Left colon (tissue), 2 donors: ENCODE measurements at places on chromosomes 2 and 18. TPM values are rescaled to one million over a fixed set of nuclear protein-coding genes. Genes with fewer than 3 reads are reported as not detected.

CCL20 gene
- total RNA-seq, result 13.6 TPM

DNA sequence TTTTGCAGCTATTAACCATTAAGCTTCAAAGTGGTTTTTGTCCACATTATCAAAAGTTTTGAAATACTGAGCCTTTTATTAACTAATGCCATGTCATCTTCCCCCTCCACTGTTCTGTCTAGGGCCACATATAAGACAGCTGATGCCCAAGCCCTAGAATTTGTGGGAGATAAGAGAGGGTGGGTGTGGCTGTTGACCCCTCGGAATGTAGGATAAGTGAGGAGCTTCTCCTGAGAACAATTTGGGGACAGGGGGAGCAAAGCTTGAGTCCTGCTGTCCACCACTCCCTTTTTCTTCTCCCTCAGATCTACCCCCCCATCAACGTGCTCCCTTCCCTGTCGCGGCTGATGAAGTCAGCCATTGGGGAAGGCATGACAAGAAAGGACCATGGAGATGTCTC lies 14.3 kb upstream of the ANKRD53 start:
- DNase-seq, result no peak

NYAP2 gene
- total RNA-seq, result not detected

- DNase-seq, result no peak
Observed at GRCh38 chr2:233385489-233386044, 31.3 kb downstream of the DGKD start.

DNA sequence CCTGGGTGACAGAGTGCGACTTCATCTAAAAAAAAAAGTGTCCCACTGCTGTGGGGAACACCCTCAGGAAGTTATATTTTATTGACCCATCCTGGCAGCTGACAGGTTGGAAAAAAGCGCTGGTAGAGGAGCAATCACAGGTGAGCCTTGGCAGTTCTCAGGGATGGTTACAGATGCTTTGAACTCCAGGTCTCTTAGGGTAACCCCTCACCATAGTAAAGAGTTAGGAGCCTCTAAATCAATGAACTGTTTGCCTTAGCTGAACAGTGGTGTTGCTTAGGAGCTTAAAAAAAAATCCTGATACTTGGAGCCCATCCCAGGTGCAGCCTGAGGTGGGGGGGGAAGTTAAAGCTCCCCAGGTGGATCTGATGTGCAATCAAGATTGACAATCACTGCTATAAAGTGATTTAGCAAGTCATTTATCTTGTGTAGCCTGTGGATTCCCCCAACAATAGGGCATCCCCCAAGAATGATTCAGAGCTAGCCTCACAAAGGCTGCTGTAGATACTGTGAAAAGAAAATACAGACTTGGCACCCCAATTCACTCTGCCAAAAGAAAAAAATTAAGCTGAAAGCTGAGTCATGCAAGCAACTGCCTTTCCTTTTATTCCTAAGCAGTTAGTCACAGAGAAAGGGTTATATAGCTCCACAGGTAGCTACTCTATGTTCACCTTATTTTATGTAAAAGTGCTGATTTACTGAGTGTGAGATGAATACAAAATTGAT lies 14.8 kb downstream of the SLC16A14 start:
- DNase-seq, result no peak

GRCh38 chr2:200728630-200729029 lies 83.1 kb upstream of the BZW1 start:
- DNase-seq, result no peak

DNA sequence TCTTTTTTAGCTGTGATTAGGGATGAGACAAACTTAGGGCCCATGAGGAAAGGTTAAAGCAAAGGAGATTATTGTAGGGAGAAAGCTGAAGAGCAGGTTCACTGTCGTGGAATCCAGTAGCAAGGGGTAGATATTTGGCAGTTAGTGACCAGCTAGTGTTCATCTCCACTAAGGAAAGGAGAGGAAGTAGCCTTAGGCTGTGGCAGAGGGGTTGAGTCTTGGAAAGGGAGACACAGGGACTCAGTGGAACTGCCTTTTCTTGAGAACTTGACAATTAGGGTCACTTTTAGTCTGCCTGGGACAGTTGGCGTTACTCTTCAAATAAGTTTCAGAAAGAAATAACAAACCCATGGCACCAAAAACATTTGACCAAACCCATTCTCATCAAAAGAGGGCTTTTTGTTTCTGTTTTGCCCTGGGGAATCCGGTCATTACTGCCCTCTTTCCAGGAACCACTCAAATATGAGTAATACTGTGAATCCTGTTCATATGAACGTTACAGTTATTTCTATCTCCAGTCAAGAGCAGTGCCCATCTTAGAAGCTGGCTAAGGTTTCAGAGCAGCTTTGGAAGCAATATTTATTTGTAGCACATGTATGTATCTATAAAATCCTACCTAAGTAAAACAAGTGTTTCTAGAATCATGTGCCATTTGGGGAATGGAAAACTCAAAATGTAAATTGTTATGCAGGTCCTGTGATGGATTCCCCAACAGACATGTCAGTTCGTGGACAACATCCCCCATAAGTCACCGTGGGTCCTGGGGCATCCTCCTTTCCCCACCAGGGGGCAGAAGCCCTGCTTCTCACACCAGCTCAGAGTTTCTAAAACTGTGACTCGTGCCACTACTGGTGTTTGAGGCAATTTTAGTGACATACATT lies 77.3 kb upstream of the PHLPP1 start:
- DNase-seq, result peak; percentile 60

LIMS3 gene
- 1.9 TPM for total RNA-seq

DNA sequence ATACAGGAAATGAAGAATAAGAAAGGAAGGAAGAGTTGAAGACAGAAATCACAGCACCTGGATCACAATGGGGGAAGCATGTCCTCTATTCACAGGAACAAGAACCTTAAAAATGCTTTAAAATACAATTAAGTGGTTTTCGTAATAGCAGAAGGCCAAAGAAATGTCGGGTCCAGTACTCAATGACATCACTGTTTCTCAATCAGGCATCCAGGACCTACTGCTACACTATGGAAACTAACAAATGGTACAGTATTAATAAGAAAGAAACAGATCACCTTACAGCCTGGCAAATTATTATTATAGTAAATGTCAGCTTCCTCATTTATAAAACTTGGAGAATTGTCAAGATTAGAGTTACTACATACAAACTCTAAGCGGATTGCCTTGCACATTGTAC lies 15.8 kb downstream of the HNRNPLL start:
- no peak for DNase-seq

CCDC138 gene
- total RNA-seq, result 4.2 TPM

SP5 gene
- total RNA-seq, result 1.7 TPM

DNA sequence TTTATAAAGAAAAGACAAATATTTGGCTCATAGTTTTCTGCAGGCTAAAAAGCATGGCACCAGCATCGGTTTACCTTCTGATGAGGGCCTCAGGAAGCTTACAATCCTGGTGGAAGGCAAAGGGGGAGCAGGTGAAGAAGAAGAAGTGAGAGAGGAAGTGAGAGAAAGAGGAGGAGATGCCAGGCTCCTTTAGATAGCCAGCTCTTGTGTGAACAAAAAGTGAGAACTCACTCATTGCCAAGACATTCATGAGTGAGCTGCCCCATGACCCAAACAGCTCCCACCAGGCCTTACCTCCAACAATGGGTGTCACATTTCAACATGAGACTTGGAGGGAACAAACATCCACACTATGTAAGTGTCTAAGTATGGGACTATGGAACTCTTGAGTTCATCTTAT lies 14.3 kb downstream of the CCDC150 start:
- DNase-seq, result no peak

GPR35 gene
- total RNA-seq, result 84.3 TPM

TRABD2A gene
- total RNA-seq, result 101 TPM

TEX44 gene
- not detected for total RNA-seq

- DNase-seq, result no peak
Observed at GRCh38 chr2:73839653-73840411, 11.1 kb downstream of the STAMBP start.

ABCG8 gene
- total RNA-seq, result 0.53 TPM

GRCh38 chr2:95053543-95053942 lies 28.0 kb downstream of the MAL start:
- no peak for DNase-seq

- no peak for DNase-seq
Observed at GRCh38 chr2:46921676-46922448, 6.3 kb upstream of the MCFD2 start.

GAL3ST2 gene
- 69.8 TPM for total RNA-seq
